Left cardiac atrium (tissue), 4 donors: ENCODE measurements at places on chromosomes 3 and 15. TPM values are rescaled to one million over a fixed set of nuclear protein-coding genes. Genes with fewer than 3 reads are reported as not detected.

DNA sequence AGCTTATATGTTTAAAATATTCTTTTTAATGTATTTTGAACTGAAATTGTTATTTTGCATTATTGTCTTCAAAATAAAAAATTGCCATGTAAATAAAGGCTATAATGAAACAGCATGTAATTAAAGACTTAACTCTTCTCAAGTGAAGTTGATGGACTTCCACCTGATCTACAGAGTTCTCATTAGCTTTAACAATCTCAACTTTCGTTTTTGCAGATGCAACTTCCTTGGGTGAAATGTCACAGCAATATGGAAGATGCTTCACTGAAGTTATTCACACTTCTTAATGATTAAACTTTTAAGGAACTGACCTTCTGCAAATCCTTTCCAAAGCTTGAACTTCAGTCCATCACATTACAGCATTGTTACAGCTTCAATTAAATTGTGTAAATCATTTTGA is 63.6 kb downstream of the OSTN start:
- no peak for DNase-seq

- no peak for DNase-seq
Observed at GRCh38 chr3:70738291-70738681, 425.8 kb upstream of the MDFIC2 start.

GRCh38 chr3:171365489-171365888 is 94.7 kb downstream of the TNIK start:
- no peak for DNase-seq

GRCh38 chr15:100770661-100771584 is 108.7 kb upstream of the ALDH1A3 start:
- no peak for DNase-seq

GRCh38 chr3:193673845-193674244 is 80.8 kb downstream of the OPA1 start:
- no peak for DNase-seq

- DNase-seq: no peak
Observed at GRCh38 chr15:78234515-78235040, at the start of gene ACSBG1. ACSBG1 (minus strand) TSS chr15:78234565; CDS start chr15:78234501, 64 bp downstream.

DNA sequence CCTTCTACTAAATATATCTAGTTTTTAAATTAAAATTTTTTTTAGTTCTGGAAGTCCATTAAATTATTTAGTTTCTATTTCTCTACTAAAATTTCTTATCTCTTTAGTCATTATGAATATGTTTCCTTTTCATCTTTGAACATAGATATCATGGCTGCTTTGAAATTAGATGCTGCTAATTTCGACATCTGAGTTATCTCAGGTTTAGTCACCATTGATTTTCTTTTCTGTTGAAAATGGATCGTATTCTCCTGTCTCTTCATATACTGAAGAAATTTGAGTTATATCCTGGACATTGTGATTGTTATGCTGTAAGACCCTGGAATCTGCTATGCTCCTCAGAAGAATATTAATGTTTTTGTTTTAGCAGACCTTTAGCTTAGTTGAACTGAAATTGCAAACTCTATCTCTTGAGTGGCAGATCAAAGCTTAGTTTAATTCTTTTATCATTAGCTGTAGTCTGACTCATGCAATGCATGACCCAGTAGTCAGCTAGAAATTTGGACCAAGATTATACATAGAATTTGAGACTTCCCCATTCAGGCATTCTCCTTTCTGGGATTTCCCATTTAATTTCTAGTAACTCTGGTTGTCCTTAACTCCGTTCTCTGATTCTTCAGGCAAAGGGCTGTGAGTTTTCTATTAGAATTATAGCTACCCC is 439.8 kb upstream of the IL12A start:
- DNase-seq: no peak

- no peak for DNase-seq
Observed at GRCh38 chr3:52830535-52831258, at the start of gene ITIH4. ITIH4 (minus strand) TSS chr3:52830672; CDS start chr3:52830642, 30 bp downstream.

- DNase-seq: no peak
Observed at GRCh38 chr15:67196672-67197363, 57.6 kb downstream of the AAGAB start.

DNA sequence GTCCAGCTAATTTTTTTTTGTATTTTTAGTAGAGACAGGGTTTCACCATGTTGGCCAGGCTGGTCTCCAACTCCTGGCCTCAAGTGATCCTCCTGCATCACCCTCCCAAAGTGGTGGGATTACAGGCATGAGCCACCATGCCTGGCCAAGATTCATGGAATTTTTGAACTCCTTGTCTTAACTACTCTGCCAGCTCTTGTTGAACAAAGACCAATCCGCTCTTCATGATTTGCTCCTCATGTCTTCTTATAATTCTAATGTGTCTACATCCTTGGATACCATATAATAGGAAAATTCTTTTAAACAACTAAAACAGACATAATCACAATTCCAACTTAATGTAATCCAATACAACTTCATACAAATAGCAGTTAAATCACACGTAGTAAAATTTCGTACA is 21.3 kb downstream of the UBA5 start:
- DNase-seq: no peak

GRCh38 chr15:98650417-98651035 is 2.2 kb downstream of the IGF1R start:
- DNase-seq: peak; percentile 55

DNA sequence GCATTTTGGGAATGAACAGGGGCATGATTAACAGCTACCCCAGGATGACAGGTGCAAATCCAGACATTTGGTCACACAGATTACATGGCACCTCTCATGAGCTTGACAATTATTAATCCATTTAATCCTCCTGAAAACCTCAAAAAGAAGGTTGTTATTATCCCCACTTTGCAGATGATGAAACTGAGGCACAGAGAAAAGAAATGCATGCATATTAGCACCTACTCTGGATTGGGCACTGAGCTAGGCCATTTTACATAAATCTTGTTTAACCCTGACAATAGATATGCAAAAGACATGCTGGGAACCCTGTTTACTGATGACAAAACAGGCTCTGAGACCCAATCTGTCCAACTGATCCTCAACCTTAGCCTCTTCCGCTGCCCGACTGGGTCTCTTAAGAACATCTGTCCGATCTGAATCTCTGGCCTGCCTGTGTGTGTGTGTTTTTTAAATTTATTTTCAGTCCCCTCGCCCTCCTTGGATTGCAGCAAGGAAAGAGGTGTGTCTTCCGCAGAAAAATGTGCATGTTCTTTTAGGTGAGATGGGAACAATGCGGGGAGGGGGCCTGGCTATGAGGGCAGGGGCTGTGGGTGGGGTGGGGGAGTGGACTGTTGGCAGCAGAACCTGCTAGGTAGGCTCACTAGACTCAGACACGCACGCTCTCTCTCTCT is 162.5 kb downstream of the WNT7A start:
- DNase-seq: no peak

- DNase-seq: no peak
Observed at GRCh38 chr3:72617424-72618024, 230.7 kb downstream of the SHQ1 start.

DNA sequence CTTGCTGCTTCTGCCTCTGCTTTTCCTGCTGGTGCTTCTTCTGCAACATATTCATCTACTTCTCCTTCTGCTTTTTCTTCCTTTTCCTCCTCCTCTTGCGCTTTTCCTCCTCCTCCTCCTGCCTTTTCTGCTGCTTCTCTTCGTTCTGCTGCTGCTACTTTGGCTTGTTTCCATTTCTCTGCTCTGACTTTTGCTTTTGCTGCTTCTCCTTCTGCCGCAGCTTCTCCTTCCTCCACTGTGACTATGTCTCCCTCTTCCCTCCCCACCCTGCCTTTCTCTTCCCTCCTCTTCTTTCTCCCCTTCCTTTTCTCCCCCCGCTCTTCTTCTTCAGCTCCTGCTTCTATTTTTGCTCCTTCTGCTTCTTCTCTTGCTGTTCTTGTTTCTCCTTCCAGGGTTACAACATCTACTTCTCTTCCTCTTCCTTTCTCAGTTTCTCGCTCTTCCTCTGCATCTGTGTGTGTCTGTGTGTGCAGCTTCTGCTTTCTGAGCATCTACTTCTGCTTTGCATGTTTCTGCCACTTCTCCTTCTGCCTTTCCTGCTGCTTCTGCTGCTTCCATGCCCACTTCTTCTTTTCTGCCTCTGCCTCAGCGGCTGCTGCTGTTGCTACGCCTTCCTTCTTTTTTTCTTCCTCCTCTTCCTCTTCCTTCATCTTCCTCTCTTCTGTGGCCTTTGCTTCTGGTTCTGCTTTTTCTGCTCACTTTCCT is 51.4 kb downstream of the FAM43A start:
- DNase-seq: no peak

- no peak for DNase-seq
Observed at GRCh38 chr3:146536681-146537080, 7.7 kb downstream of the PLSCR1 start.

GRCh38 chr15:88250826-88251225 is 5.7 kb downstream of the NTRK3 start:
- DNase-seq: no peak

- peak; percentile 8 for DNase-seq
Observed at GRCh38 chr15:40306371-40306770, 1.4 kb downstream of the PLCB2 start.

GRCh38 chr3:155553780-155554179 is 191.1 kb downstream of the PLCH1 start:
- no peak for DNase-seq

DNA sequence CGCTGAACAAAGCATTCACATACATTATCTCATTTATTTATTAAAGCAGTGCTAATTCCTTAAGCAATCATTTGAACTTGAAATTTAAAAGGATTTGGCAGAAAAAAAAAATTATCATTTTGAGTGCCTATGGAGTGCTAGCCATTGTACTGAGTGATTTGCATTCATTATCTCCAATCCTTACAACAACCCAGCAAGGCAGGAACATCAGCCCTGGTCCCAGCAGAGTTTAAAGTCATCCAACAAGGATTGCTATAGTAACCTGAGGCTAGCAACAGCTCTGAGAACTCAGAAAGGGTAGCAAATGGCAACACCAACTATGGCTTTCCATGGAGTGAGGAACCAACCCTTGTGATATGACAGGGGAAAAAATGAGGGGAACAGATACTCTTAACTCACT is 237.6 kb upstream of the SETMAR start:
- no peak for DNase-seq

GRCh38 chr15:79635149-79635771 is 203.1 kb downstream of the MINAR1 start:
- DNase-seq: no peak

GRCh38 chr3:197260491-197261163 is 37.8 kb downstream of the DLG1 start:
- no peak for DNase-seq

DNA sequence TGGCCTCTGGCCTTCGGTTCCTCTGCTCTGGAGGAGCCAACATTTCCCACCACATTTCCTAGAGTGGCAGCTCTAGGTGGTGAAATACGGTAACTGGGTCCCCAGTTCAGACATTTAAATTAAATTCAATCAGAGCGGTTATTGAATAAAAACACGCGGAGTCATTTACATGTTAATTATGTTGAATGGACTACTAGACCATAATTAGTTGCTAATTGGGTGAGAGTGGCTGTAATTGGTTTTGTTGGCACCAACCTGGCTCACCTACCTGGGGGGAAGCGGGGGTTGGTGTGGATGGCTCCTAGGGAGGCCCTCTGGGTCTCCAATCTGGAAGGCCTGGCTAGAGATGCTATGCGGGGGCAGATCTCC is 12.7 kb downstream of the SEMA3F start:
- no peak for DNase-seq

GRCh38 chr3:130838898-130839600 is 54.8 kb upstream of the ATP2C1 start:
- DNase-seq: no peak

DNA sequence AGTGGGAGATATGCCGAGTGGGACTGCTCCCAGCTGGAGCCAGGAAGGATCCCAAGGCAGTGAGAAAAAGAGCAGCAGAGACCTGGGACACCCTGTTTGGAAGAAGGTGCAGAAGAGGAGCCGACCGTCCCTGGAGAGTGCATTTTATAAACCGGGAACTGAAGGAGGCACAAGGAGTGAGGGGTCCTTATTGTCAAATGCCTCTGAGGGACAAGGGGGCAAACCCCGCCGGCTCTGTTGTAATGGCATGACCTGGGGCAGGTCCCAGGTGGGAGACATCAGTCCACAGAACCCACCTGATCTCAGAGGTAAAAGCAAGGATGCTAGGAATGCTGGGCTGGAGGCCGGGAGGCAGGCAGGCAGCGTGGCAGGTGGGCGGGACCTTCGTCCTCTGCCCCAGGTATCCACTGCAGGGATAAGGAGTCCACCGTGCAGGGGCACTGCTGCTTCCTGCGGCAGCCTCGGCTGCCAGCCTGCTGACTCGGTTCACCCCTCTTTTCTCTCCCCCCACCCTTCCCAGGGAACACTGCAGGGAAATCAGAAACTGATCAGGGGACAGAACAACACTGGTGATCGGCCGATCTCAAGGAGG is 26.9 kb downstream of the ADAMTS17 start:
- no peak for DNase-seq

DNA sequence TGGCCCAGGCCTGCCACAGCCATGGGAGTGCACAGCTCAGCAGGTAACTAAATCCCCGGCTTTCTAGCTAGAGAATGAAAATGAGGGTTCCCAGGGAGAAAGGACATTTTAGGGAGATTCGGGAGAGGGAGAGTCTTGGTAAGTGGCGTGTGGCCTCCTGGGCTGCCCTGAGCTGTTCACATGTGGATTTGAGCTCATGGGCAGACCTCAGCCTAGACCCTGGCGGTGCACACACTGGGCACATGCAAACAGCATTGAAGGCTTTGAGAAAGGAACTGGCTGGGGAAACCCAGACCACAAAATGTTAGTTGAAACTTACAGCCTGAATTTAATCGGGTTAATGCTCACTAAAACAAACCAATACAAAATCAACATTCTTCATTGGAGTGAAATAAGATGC is 72.4 kb downstream of the TFRC start:
- DNase-seq: no peak

DNA sequence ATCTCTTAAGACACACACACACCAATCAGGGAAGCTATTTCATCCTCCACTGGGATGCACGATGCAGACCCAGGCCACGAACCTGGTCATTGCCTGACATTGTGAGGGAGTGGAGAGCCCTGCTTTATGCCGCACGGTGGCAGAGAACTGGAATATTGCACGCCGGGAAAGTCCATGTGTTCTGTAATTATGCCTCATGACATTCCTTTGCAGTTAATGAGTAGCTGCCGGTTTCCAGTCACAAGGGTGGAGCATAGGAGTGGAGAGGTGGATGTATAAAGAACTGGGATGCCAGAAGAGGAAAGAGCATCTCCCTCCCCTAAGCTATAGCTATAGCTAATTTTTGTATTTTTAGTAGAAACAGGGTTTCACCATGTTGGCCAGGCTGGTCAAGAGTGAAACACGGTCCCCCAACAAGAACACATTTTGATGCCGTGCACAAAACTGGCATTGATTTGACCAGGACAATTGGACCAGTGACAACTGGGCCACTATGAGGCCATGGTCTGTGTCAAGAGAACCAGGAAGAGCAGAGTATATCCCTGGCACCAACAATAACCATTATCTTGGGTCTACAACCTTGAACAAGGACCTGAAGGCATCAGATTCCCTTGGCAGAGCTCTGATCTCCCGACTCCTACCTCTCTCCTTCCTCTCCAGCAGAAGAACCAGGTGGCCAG is 51.4 kb downstream of the SH3BP5 start:
- no peak for DNase-seq

GRCh38 chr15:86488046-86488445 is 408.4 kb downstream of the AGBL1 start:
- DNase-seq: no peak

GRCh38 chr3:150238048-150238802 is 169.9 kb upstream of the TSC22D2 start:
- no peak for DNase-seq

The TM4SF1 gene
- total RNA-seq: 194 TPM

The CSNK1G1 gene
- 9.7 TPM for total RNA-seq

The ITIH1 gene
- total RNA-seq: not detected

The PLSCR5 gene
- not detected for total RNA-seq

The ST8SIA2 gene
- 0.24 TPM for total RNA-seq

The EFHB gene
- total RNA-seq: 0.76 TPM

The UPK1B gene
- total RNA-seq: 4.3 TPM

The TMC3 gene
- total RNA-seq: not detected

The TMEM40 gene
- 6.5 TPM for total RNA-seq

The P2RY14 gene
- total RNA-seq: 1.5 TPM
